Glomerular endothelial cell (primary cell): ENCODE measurements at places on chromosomes 4 and X. TPM values are rescaled to one million over a fixed set of nuclear protein-coding genes. Genes with fewer than 3 reads are reported as not detected.

The ENPP6 gene
- total RNA-seq, result 0.76 TPM in 1 of 2 replicates, not detected in the other

The CC2D2A gene
- 21.1 and 23.2 TPM in 2 replicates for total RNA-seq

The EIF1AX gene
- 44.7 and 48.1 TPM in 2 replicates for total RNA-seq

The MTMR8 gene
- total RNA-seq, result 0.10 and 0.82 TPM in 2 replicates

The AVPR2 gene
- not detected in 2 replicates for total RNA-seq

The ANOS1 gene
- total RNA-seq, result 3.3 and 4.1 TPM in 2 replicates

The TFE3 gene
- total RNA-seq, result 50.1 and 72.2 TPM in 2 replicates

The OPHN1 gene
- 2.9 and 6.1 TPM in 2 replicates for total RNA-seq

The CT47B1 gene
- total RNA-seq, result not detected in 2 replicates

The FGFR3 gene
- 0.05 and 2.1 TPM in 2 replicates for total RNA-seq

The POU3F4 gene
- total RNA-seq, result not detected in 2 replicates

The SH3BGRL gene
- 109 and 132 TPM in 2 replicates for total RNA-seq

The SOWAHD gene
- not detected in 2 replicates for total RNA-seq

The PPARGC1A gene
- 0.15 and 1.8 TPM in 2 replicates for total RNA-seq

The MTTP gene
- not detected in 2 replicates for total RNA-seq

The AKAP14 gene
- total RNA-seq, result not detected in 2 replicates

The ADH1A gene
- total RNA-seq, result not detected in 2 replicates

The CTAG1B gene
- total RNA-seq, result not detected in 2 replicates

The USP17L27 gene
- not detected in 2 replicates for total RNA-seq

The CSN1S1 gene
- total RNA-seq, result not detected in 2 replicates

The SMR3B gene
- total RNA-seq, result not detected in 2 replicates

The SH2D1A gene
- not detected in 2 replicates for total RNA-seq

The STK32B gene
- total RNA-seq, result 25.4 and 29.0 TPM in 2 replicates

The BEND2 gene
- total RNA-seq, result not detected in 2 replicates

The MBNL3 gene
- total RNA-seq, result 2.1 and 2.6 TPM in 2 replicates

The MAGEB2 gene
- not detected in 2 replicates for total RNA-seq

The CFP gene
- total RNA-seq, result 1.9 TPM in 1 of 2 replicates, not detected in the other

The NOX1 gene
- total RNA-seq, result not detected in 2 replicates

The DKK2 gene
- 0.06 and 0.29 TPM in 2 replicates for total RNA-seq

The HSD17B13 gene
- not detected in 2 replicates for total RNA-seq

The KCNIP4 gene
- not detected in 2 replicates for total RNA-seq

The LIMCH1 gene
- 39.6 and 66.2 TPM in 2 replicates for total RNA-seq

The ARHGAP24 gene
- 34.2 and 69.2 TPM in 2 replicates for total RNA-seq

The TASL gene
- total RNA-seq, result not detected in 2 replicates

The H2BW2 gene
- not detected in 2 replicates for total RNA-seq

The LRIT3 gene
- total RNA-seq, result 0.15 and 0.18 TPM in 2 replicates

The TLR1 gene
- total RNA-seq, result 0.87 and 1.7 TPM in 2 replicates

The LGI2 gene
- 0.05 TPM in 1 of 2 replicates, not detected in the other for total RNA-seq

The MEPE gene
- not detected in 2 replicates for total RNA-seq

The PKD2 gene
- 18.8 and 27.6 TPM in 2 replicates for total RNA-seq

The ADGRA3 gene
- 15.4 and 19.2 TPM in 2 replicates for total RNA-seq

The F8A2 gene
- not detected in 2 replicates for total RNA-seq

The UGT2A3 gene
- total RNA-seq, result not detected in 2 replicates

The UGT8 gene
- 0.53 and 4.3 TPM in 2 replicates for total RNA-seq

The XAGE3 gene
- total RNA-seq, result not detected in 2 replicates

The ERCC6L gene
- 1.2 and 2.0 TPM in 2 replicates for total RNA-seq

The PIM2 gene
- 5.3 TPM in 2 replicates for total RNA-seq

The SYTL4 gene
- total RNA-seq, result 10.5 and 24.0 TPM in 2 replicates

The EREG gene
- total RNA-seq, result 3.9 and 4.0 TPM in 2 replicates

The KIAA1210 gene
- not detected in 2 replicates for total RNA-seq

The NSG1 gene
- total RNA-seq, result 4.1 TPM in 1 of 2 replicates, not detected in the other

The GNL3L gene
- total RNA-seq, result 33.3 and 39.6 TPM in 2 replicates

The AWAT2 gene
- total RNA-seq, result not detected in 2 replicates

The TRAM1L1 gene
- total RNA-seq, result 1.4 and 3.7 TPM in 2 replicates
